Vagina (tissue), 2 donors: ENCODE measurements at places on chromosomes 3 and 15. TPM values are rescaled to one million over a fixed set of nuclear protein-coding genes. Genes with fewer than 3 reads are reported as not detected.

- no peaks in the 10 kb centered on the region for H3K27me3 ChIP-seq
- no peaks in the 10 kb centered on the region for H3K36me3 ChIP-seq
- no peak for DNase-seq
- H3K4me3 ChIP-seq: no peak overlapping the region
- peaks cover 53% of the 10 kb centered on the region for H3K4me1 ChIP-seq
Observed at GRCh38 chr3:195253923-195254432, 17.0 kb downstream of the XXYLT1 start.

- H3K4me3 ChIP-seq: no peak overlapping the region
- H3K27ac ChIP-seq: no peak overlapping the region
- no peaks in the 10 kb centered on the region for H3K4me1 ChIP-seq
- H3K36me3 ChIP-seq: no peaks in the 10 kb centered on the region
- H3K27me3 ChIP-seq: no peaks in the 10 kb centered on the region
Observed at GRCh38 chr3:124075753-124076152, 83.8 kb upstream of the ROPN1 start.

DNA sequence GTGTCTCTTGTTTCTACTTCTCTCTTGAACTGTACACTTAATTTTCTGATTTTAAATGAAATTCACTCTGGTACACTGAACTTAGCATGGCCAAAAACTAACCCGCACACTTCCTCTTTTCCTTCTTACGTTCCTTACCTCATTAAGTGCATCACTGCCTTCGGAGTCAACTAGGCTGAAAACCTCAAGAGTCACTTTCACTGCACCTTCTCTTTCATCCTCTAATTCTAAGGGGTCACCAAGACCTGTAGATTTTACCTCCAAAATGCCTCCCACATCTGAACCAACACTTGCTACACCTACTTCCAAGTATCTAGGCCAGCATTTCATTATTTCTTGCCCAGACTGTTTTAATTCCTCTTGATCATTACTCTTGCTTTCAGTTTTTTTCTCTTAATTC, 6.6 kb downstream of the CBLB start:
- no peak overlapping the region for H3K27ac ChIP-seq
- DNase-seq: no peak
- no peaks in the 10 kb centered on the region for H3K36me3 ChIP-seq
- no peak overlapping the region for H3K4me3 ChIP-seq
- H3K27me3 ChIP-seq: no peaks in the 10 kb centered on the region

DNA sequence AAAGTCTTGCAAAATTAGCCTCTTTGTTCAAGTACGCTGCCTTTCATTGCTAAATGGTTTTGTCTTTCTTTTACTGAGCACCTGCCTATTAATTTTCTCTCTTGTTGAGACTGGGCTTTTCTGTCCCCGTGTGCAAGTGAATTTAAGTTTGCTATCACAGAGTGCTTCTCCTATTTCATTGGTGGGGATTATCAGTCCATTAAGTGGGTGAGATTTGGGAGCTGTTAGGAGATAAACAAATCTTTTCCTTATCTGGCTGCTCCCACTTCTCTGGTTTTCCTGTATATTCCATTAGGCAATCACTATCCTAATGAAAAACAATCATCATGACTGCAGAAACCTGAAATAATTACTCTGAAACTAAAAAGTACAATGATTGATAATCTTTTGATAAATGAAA, 254.2 kb downstream of the NR1D2 start:
- H3K36me3 ChIP-seq: no peaks in the 10 kb centered on the region
- no peak for DNase-seq
- H3K4me3 ChIP-seq: no peak overlapping the region
- H3K4me1 ChIP-seq: no peaks in the 10 kb centered on the region

GRCh38 chr15:81087066-81087465, 47.0 kb upstream of the CFAP161 start:
- peaks cover 2% of the 10 kb centered on the region for H3K4me1 ChIP-seq
- no peak for DNase-seq
- no peaks in the 10 kb centered on the region for H3K36me3 ChIP-seq
- H3K27ac ChIP-seq: peak overlapping the region; percentile 42

DNA sequence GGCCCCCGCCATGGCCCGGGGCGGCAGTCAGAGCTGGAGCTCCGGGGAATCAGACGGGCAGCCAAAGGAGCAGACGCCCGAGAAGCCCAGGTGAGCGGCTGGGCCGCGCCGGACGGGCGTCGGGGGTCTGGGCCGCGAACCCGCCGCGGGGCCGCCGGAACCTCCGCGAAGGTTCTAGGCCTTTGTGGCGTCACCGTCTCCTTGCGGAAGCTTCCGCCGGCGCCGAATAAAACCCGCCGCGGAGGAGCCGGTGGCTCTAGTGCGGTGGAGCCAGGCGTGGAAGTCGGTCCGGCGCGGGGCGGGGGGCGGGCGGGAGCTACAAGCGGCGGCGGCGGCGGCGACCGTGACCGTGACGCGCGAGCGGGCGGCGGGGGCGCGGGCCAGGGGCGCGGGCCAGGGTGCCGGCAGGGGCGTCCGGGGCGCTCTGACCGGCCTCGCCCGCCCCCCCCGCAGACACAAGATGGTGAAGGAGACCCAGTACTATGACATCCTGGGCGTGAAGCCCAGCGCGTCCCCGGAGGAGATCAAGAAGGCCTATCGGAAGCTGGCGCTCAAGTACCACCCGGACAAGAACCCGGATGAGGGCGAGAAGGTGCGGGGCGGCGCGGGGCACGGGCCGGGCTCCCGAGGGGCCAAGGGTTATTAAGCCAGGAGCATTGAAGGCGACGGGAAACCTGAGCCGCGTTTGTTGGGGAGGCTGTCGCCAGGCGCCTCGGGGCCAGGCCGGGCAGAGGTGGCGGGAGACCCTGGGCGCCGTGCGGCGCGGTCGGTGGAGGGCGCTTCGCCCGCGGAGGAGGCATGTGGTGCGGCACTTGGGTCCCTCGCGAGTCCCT, at the start of gene DNAJA4:
TSS of gene DNAJA4 (plus strand) at position 259 of the 833 bp plus-strand sequence. CDS start at position 461, 202 bp downstream.
- no peaks in the 10 kb centered on the region for H3K36me3 ChIP-seq
- DNase-seq: no peak
- H3K27me3 ChIP-seq: no peaks in the 10 kb centered on the region
- H3K27ac ChIP-seq: peak within 1 kb of the TSS; percentile 89
- peaks cover 27% of the 10 kb centered on the region for H3K4me1 ChIP-seq
- H3K4me3 ChIP-seq: peak within 1 kb of the TSS; percentile 56

The IL17RC gene
- total RNA-seq: 66.3 TPM

- peaks cover 29% of the 10 kb centered on the region for H3K4me1 ChIP-seq
- no peaks in the 10 kb centered on the region for H3K36me3 ChIP-seq
- H3K27me3 ChIP-seq: no peaks in the 10 kb centered on the region
- H3K4me3 ChIP-seq: no peak overlapping the region
- H3K27ac ChIP-seq: no peak overlapping the region
Observed at GRCh38 chr3:16897254-16897926, 12.6 kb downstream of the PLCL2 start.

The PRSS50 gene
- total RNA-seq: not detected

The UBA7 gene
- total RNA-seq: 68.3 TPM

The TMCO5A gene
- total RNA-seq: not detected

The RABL3 gene
- 12.8 TPM for total RNA-seq

DNA sequence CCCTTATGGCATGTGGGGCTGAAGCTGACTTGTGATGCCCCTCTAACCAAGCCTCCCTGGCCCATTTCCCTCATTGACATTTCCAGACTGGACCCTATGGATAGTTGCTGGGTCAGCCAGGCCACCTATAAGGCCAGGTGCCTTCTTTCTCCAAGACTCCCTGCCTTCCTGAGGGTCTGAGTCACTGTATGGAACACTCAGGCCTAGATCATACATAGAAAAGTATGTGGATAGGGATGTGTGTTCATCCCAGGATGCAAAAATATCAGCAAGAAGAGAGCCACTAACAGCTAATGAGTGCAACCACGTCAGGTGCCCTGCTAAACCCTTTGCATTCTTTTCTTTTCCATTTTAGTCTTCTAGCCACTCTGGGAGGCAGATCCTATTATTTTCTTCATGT, 168.4 kb upstream of the WNT5A start:
- no peaks in the 10 kb centered on the region for H3K36me3 ChIP-seq
- DNase-seq: no peak
- no peaks in the 10 kb centered on the region for H3K4me1 ChIP-seq
- no peak overlapping the region for H3K4me3 ChIP-seq

The GATM gene
- 50.1 TPM for total RNA-seq

The MINAR1 gene
- 0.74 TPM for total RNA-seq

- no peak overlapping the region for H3K4me3 ChIP-seq
- DNase-seq: no peak
- H3K27me3 ChIP-seq: no peaks in the 10 kb centered on the region
- no peaks in the 10 kb centered on the region for H3K4me1 ChIP-seq
- H3K36me3 ChIP-seq: no peaks in the 10 kb centered on the region
Observed at GRCh38 chr15:26739791-26740190, 33.1 kb downstream of the GABRB3 start.

DNA sequence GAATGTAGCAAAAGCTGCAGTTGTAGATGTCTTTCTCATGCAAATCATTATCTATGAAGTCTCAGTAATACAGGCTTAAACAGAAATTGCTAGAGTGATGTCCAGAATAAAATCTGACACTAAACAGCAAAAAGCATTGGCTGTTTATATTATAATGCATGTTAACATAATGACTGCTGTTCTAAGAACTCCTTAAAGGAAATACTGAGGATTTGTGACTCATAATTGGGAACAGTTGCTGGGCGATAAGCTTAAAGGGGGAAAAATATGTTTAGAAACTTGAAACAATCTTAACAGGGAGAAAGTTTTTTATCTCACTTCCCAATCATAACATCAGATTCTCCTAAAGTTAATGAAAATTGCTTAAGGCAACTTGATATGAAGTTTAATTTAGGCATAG, 17.5 kb downstream of the TIPARP start:
- H3K27me3 ChIP-seq: no peaks in the 10 kb centered on the region
- H3K4me1 ChIP-seq: peaks cover 43% of the 10 kb centered on the region
- no peak for DNase-seq
- no peak overlapping the region for H3K27ac ChIP-seq
- H3K36me3 ChIP-seq: no peaks in the 10 kb centered on the region

The EPB42 gene
- total RNA-seq: not detected

DNA sequence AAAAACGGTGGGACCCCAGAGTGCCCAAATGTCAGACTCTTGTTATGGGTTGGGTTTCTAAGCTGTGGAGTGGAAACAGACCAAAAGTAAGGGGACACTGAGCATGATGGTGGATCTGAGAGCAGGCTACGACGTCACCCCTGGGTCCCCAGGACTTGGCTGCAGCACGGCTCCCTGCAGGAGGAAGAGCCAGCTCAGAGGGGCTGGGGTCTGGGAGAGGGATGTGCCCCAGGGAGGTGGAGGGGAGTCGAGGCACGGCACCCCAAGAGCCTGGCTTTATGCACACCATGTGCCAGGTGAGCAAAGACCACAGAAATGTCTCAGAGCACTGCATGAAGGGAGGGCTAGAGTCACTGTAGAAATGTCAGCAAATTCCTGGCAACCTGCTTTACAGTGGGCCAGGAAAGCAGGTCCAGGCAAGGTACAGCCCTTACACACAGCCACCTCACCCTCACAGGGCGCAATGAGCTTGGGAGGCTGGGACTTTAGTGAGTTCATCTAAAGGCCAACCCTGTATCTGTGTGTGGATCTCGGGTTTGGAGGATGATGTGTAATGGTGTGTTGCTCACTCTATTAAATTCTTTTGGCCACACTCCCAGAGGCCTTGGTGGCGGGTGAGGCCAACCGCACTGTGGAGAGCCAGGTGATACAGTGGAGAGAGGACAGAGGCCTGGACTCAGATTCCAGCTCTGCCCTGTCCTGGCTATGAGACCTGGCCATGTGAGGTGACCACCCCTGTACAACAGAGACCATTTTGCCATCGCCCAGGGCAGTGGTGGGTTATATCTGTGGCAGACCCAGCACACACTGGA, 14.1 kb downstream of the CTSH start:
- H3K27me3 ChIP-seq: no peaks in the 10 kb centered on the region
- H3K36me3 ChIP-seq: no peaks in the 10 kb centered on the region
- no peak overlapping the region for H3K4me3 ChIP-seq
- H3K4me1 ChIP-seq: peaks cover 57% of the 10 kb centered on the region
- no peak for DNase-seq
- H3K27ac ChIP-seq: peak overlapping the region; percentile 57

- H3K27ac ChIP-seq: no peak overlapping the region
- H3K36me3 ChIP-seq: no peaks in the 10 kb centered on the region
- no peak overlapping the region for H3K4me3 ChIP-seq
- no peaks in the 10 kb centered on the region for H3K27me3 ChIP-seq
- DNase-seq: no peak
Observed at GRCh38 chr3:42537350-42537749, 34.9 kb downstream of the VIPR1 start.

- H3K36me3 ChIP-seq: no peaks in the 10 kb centered on the region
- H3K27ac ChIP-seq: no peak overlapping the region
- H3K27me3 ChIP-seq: no peaks in the 10 kb centered on the region
- no peak overlapping the region for H3K4me3 ChIP-seq
- H3K4me1 ChIP-seq: no peaks in the 10 kb centered on the region
- no peak for DNase-seq
Observed at GRCh38 chr3:54970895-54971294, 43.0 kb upstream of the LRTM1 start.

The GASK1A gene
- 10.6 TPM for total RNA-seq

GRCh38 chr3:52743721-52744120, 27.0 kb downstream of the NEK4 start:
- H3K4me1 ChIP-seq: no peaks in the 10 kb centered on the region
- DNase-seq: no peak
- no peak overlapping the region for H3K27ac ChIP-seq
- H3K36me3 ChIP-seq: no peaks in the 10 kb centered on the region
- no peaks in the 10 kb centered on the region for H3K27me3 ChIP-seq

GRCh38 chr15:47196048-47196447, 521.3 kb upstream of the SEMA6D start:
- no peaks in the 10 kb centered on the region for H3K36me3 ChIP-seq
- H3K27ac ChIP-seq: no peak overlapping the region
- H3K4me1 ChIP-seq: peaks cover 3% of the 10 kb centered on the region
- no peaks in the 10 kb centered on the region for H3K27me3 ChIP-seq
- H3K4me3 ChIP-seq: no peak overlapping the region

- no peaks in the 10 kb centered on the region for H3K27me3 ChIP-seq
- no peaks in the 10 kb centered on the region for H3K36me3 ChIP-seq
- no peaks in the 10 kb centered on the region for H3K4me1 ChIP-seq
- no peak for DNase-seq
- H3K27ac ChIP-seq: no peak overlapping the region
- no peak overlapping the region for H3K4me3 ChIP-seq
Observed at GRCh38 chr3:53965291-53965690, 73.6 kb upstream of the SELENOK start.

The CADPS gene
- total RNA-seq: 12.8 TPM

The WDR53 gene
- total RNA-seq: 13.5 TPM

The SEMA6D gene
- 34.9 TPM for total RNA-seq

DNA sequence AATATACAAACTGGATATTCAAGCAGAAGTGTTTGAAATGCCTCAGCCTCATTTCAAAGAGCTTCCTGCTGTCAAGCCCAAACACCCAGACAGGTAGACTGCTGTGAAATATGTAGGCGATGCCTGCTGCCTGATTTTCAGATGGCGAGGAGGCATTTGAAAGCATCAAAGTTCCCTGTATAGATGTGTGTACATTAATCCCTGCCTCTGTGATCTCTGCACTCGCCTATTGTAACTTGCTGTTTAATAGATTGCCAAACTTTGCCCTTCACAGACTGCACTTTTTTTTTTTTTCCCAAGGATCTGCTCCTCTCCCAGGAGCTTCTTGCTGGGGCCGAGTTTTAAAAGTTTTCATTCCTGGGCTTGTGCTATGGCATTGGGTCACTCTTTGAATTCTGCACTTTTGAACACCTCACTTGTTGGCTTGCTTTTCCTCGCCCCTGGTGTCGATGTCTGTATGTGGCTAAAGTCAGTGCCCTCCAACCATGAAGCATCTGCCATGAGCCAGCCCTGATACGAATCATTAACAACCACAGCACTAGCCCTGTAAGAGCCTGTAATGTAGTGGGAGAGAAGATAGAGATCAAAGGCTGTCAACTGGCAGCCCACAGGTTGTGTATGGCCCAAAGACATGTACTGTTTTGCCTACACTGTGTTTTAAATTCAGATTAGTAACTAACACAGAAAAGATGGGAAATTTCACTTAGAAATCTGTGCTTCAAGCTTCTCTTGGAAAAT, 287.6 kb upstream of the ICE2 start:
- H3K36me3 ChIP-seq: no peaks in the 10 kb centered on the region
- H3K27me3 ChIP-seq: no peaks in the 10 kb centered on the region
- peaks cover 12% of the 10 kb centered on the region for H3K4me1 ChIP-seq
- H3K4me3 ChIP-seq: no peak overlapping the region
- no peak for DNase-seq
